NCI-H1048 (cell line): ENCODE measurements at places on chromosomes 5 and 9.

DNA sequence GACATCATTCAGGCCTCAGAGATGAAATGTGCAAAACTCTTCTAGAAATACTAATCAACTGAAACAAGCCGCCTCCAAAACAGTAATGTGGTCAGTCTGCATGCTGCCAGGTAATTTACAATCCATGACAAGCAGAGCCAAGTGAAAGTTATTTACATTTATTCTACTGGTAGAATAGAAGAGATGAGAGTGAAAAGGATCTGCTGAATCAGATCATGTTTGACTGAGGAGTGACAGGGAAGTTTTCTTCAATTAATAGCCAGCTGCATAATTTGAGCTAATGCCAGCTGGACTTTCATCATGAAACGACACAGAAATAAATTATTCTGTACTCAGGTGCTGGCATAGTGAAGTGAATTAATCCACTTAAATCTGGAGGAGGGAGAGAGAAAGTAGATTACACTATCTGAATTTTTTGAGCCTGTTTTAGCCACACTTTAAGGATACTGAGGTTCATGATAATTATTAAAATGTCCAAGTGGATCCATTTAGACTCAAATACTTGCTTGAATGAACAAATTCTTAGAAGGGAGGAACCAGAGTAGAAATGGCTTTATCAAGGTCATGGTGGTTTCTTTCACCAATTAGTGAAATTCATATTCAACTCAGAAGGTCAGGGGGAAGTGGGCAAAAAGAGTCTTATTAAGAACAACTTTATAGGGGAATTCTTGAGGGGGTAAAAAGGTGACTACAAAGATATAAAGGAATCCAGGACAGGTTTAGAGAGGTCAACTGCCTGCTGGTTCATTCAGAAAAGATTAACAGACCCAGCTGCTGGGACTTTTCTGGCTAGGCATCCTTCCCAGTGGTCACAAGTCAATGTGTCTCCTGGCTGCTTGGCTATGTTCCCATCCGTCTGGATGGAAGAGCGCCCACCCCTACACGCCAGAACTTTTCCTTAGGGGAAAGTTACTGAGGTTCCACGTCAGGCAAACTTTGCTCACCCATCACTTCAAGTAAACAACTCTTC lies 350.4 kb downstream of the PDE4D start:
- no peak for DNase-seq

- no peak for DNase-seq
Observed at GRCh38 chr9:112422417-112423148, 42.7 kb downstream of the HSDL2 start.

DNA sequence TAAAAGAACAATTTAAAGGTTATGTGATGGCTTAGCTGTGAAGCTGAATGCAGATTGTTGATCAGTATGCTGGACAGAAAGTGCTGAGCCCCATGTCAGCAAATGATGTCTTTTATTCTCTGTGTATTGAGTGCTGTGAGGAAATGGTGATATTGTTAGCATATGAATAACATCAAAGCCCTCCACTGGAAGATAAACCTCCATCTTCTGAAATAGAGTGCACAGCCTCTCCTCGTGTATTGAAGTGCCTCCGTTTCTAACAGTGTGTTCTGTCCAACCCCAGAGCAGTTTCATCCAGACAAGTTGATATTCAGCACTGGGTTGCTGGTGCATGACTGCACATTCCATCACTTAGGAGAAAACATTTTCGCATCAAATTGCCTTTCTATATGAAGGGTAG lies 242.9 kb downstream of the CSNK1G3 start:
- no peak for DNase-seq

GRCh38 chr5:132003982-132004381 lies 7.5 kb downstream of the ACSL6 start:
- no peak for DNase-seq

DNA sequence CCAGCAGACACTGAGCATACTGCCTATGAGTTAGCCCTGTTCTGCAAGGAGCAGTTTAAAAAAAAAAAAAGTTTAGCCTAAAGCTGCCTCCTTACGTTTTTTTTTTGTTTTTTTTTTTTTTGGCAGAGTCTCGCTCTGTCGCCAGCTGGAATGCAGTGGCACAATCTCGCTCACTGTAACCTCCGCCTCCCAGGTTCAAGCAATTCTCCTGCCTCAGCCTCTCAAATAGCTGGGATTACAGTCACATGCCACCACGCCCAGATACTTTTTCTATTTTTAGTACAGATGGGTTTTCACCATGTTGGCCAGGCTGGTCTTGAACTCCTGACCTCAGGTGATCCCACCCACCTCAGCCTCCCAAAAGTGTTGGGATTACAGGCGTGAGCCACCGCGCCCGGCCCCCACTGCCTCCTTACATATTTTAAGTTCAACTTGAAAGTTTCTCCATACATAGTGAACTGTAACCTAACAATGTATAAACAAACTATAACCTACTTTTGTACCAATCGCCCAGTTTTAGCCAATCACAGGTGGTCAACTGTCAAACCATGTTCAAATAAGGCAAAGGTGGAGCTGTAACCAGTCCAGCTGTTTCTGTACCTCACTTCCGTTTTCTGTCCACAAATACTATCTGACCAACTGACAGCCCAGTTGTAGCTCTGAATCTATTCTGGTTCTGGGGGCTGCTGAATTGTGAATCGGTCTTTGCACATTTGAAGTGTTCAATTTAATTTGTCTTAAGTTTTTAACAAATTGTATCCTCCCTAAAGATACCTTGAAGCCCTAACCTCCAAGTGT lies 17.1 kb downstream of the GKAP1 start:
- DNase-seq = no peak

DNA sequence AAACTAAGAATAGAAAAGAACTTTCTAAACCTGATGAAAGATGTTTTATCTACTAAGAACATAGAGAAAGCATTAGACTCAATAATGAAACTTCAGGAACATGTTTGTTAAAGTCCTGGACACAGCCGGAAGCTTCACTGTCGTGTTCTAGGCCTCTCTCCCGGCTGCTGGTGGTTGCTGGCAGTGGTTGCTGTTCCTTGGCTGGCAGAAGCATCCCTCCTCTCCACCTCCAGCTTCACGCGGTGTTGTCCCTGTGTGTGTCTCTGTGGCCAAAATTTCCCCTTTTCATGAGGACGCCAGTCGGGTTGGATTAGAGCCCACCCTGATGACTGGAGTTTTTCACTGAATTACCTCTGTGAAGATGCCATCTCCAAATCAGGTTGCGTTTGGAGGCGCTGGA lies 6.5 kb upstream of the MED10 start:
- DNase-seq = no peak

DNA sequence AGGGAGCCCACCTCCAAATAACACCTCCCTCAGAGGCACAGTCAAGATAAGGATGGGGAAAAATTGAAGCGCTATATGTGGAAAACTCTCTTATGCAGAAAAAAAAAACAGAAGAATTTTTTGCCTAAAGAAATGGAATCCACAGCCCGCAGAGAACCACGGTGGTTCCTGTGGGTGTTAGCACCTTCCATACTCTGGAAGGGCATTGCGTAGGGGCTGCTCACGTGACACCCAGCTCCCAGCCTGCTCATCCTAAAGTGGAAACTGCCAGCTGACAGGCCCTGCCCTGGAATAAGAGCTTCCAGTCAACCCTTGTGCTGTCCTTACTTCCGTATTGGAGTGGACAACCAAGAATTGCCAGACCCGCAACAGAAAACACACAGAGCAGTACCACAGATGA lies 142.5 kb downstream of the FSTL4 start:
- DNase-seq = no peak

- DNase-seq = no peak
Observed at GRCh38 chr5:173757403-173758209, 130.5 kb upstream of the CPEB4 start.

DNA sequence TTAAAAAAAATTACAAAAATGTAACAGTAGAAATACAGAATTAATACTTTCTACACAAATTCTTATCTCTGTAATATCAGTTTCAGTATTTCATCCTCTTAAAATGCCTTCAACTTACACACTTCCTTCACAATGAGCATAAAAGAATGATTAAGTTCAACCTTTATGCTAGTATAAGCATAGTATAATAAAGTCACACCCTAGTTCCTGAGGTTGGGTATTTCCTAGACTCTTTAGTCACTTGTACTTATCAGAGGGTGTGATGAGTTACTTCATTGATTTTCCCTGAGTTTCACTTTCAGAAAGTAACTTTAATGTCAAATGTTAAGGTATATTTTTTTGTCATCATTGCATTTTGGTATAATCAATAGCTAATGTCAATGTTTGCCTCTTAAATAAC lies 302.4 kb downstream of the PDE4D start:
- no peak for DNase-seq

- no peak for DNase-seq
Observed at GRCh38 chr9:98709968-98710965, 1.5 kb upstream of the GABBR2 start.

- no peak for DNase-seq
Observed at GRCh38 chr5:78360674-78360923, 182 bp downstream of the SCAMP1 start.

DNA sequence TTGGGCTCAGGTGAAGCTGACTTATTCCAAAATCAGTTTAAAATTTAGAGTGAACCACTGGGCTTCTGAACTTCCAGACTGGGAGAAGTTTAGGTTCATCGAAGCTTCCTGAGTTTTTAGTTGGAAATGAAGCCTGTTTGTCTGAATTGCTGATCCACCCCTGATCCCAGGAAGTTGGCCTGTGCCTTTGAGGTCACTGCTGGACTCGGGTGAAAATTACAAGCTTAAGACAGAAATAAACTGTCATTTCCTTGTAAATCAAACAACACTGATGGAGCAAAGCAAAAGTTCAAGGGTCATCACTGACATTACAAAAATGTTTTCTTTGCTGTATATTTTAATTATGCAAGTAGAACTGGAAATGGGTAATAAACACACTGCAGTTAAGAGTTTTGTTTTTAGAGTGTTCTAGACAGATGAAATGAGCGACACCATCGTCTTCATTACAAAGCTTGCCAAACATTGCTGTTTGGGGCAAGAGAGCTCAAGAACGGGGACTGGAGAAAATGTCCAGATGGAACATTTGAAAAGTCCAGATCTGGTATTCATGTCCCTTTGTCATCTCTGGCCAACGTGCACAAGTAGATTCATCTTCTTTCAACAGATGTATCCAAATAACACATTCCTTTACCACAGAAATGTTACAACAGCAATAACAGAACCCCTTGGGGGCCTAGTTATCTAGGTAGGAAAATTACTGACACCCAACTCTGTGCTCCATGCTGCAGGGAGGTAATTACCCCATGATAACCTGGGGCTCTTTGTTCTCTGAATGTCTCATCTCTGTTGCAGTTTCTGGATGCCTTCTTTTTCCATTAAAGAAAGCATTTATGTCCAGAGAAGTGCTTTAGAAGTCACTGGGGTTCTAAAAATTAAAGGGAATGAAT lies 142.4 kb upstream of the ERCC6L2 start:
- DNase-seq = no peak

DNA sequence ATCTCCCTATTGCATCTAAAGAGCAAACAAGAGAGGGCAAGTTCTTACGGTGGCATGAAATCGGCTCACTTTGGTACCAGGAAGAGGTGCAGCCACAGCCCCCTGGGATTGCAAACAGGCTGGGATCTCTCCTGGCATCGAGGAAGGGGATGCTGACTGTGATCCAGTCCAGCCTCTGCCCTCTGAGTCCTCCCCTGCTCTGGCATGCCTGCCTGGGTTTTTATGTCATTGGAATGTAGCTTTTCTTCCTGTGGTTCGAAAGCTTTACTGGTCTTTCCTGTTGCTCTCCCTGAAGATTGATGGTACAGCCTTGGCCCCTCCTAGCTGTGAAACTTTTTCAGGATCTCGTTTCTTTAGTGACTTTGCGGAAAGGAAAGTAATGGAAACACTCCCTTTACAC lies 6.6 kb downstream of the SLC46A2 start:
- no peak for DNase-seq

DNA sequence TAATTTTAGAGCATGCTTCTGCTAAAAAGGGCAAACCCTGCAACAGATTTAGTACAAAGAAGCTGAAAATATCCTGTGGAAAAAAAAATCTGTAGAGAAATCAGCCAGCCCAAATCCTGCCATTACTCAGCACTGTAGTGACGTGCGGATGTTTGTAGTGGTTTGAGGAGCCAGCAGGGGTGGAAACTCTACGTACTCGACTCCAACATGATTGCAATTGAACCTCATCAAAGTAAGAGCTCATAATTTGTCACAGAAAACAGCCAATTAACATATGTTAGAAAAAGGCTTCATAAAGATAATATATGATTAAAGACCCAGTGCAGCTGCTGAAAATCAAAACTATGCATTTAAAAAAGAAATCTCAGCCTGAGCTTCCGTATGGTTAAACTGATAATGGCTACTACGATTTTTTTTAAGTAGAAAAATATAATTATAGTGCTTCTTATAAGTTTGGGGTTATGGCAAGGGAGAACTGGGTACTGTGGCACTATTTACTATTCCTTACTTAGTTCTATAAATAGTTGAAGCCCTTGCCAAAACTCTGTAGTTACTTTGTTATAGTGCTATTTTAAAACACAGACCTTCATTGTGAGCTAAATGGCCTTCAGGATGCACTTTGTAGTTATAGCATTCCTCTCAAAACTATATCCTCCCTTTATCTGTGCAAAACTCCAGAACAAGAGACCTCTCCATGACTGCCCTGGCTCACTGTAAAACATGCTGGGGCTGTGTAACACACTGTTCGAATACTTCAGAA lies 49.4 kb downstream of the MEF2C start:
- DNase-seq = no peak

DNA sequence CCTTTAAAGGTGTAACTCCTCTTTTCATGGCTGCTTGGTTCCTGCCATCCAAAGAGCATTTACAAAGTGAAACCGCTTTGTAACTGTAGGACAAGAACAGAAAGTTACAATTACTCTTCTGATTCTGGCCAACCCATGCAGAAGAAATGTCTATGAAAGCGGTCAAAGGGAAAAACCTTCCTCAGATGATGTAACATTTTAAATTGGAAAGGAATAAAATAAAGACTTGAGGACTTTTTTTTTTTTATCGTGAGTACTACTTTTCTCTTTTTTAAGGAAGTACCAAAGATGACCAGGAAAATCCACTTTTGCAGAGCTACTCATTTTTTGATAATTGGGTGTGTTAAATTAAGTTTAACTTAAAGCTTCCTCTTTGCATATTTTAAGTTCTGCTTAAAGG lies 13.0 kb upstream of the C9orf72 start:
- DNase-seq = no peak

DNA sequence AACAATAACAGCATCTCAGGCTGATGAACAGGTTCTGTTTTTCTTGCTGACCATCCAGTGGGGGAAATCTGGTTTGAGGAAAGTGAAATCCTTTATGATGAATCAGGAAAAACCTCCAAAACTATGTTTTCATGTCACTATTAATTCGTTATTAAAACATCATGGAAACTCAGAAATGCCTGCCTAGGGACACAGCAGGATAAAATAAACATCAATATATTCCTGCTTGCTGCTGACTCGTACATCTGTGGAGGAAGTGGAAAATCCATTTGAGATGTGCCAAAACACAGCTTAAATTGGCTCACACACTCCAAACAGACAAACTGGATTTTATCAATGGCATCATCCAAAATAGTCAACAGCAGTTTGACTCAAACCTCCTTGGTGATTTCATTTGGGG lies 53.0 kb downstream of the TEK start:
- DNase-seq = no peak
